ENCODE measurements at places on chromosomes 4 and X.

DNA sequence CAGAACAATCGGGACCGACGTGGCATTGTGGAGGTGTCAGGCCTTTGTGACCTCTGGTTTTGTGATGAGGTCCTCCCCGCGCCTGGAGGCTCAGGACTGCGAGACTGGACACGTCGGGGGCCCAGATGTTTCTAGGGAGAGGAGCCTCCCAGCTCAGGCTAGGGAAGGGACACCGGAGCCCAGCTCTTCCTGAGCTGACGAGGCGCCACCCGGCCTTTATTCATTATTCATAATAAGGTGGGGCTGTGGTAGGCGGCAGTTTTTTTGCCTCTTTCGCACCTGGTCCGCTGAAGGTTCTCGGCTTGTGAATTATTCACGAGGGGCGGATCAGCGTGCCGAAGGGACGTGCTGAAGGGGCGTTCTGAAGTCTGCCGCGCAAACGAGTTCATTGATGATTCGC is 2.3 kb upstream of the UBA1 start:
- peak; percentile 21 for DNase-seq

DNA sequence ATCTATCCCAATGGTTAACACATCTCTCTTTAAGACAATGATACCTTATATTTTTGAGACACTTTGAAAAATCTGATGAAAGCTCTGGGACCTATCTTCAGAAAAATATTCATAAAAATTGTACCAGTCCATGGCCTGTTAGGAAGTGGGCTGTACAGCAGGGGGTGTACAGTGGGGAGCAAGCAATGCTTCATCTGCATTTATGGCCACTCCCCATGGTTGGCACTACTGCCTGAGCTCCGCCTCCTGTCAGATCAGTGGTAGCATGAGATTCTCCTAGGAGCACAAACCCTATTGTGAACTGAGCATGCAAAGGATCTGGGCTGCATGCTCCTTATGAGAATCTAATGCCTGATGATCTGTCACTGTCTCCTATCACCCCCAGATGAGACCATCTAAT is 42.6 kb downstream of the C4orf51 start:
- no peak for DNase-seq

- no peak for DNase-seq
These were observed 225.0 kb upstream of the CXXC4 start for GRCh38 chr4:104719539-104720230.

- DNase-seq = no peak
These were observed 2.0 kb upstream of the SH3BP2 start for GRCh38 chr4:2790583-2791517.

DNA sequence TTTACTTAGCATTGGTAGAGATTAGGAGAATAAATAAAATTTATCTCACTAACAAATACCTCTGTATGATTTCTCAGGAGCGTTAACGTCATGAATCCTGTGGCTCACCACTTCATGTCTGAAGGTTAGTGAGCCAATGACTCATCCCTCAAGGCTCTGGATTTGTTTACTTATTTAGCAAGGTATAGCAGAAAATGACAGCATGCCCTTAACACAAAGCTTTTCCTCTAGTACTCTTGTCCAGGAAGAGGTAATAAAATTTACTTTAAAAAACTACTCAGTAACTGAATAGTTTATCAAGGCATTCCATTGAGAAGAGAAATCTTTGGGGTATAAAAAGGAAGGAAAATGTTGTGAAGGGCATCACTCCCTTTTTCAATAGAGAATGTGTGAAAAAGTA is 823.8 kb downstream of the CCSER1 start:
- DNase-seq = no peak
